Activated T-helper 1 cell treated with anti-CD3 and anti-CD28 coated beads, Interleukin-12 subunit alpha, Interleukin-12 subunit beta, Interleukin-2, Interleukin-4 antibody, amounts not matched to agents 30 ng/mL and 10 ng/mL and 1 ng/mL, durations not matched to agents 14 hours and 24 hours and 36 hours (primary cell): ENCODE measurements at places on chromosomes 5 and 9.

- DNase-seq, result no peak
Observed at GRCh38 chr9:8437876-8438275, 638.3 kb upstream of the DMAC1 start.

DNA sequence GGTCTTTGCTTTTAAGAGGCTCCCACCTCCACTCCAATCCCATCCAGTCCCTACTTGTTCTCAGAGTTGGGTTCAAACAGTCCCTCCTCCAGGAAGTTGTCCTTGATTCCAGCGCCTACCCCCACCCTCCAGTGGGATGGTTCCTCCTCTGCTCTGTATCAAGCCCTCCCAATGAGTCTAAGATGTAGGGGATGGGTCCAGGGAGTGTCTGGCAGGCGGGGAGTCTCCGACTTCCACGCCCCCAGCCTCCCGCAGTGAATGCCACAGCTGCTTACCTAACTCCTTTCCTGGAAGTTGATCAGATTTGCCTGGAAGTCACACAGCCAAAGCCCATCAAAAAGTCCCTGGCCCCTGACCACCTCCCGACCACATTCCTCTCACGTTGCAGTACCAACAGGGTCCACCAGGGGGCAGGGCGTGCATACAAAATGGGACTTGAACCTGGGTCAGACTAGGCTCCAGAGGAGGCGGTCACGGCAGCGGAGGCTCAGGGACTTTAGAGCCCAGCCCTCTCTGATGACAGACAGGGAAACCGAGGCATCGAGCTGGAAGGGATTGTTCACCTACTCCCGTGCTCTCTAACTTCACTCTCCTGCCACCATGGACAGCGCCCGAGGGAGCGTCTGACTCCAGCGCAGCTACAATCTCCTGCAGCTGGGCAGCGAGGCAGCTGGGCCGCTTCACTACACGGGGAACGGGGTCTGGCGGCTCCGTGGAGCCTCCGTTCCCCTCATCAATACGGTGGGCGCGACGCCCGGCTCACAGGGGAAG, 25.0 kb upstream of the TDRD7 start:
- DNase-seq, result peak; percentile 63

- no peak for DNase-seq
Observed at GRCh38 chr5:66909364-66909763, 287.2 kb downstream of the CD180 start.

DNA sequence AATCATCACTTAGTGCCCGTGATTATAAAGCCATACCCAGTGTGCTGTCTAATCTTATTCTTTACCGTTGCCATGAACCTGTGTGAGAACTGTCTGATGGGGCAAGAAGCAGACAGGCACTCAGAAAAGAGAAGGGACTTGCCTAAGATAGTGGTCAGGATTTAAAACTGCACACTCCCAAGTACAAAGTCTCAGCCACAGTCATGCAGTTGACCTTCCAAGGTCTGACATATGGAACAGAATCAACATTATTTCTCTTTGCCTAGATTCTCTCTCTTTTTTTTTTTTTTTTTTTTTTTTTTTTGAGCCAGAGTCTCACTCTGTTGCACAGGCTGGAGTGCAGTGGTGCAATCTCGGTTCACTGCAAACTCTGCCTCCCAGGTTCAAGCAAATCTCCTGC, 1.9 kb upstream of the PPP2CA start:
- DNase-seq, result no peak

DNA sequence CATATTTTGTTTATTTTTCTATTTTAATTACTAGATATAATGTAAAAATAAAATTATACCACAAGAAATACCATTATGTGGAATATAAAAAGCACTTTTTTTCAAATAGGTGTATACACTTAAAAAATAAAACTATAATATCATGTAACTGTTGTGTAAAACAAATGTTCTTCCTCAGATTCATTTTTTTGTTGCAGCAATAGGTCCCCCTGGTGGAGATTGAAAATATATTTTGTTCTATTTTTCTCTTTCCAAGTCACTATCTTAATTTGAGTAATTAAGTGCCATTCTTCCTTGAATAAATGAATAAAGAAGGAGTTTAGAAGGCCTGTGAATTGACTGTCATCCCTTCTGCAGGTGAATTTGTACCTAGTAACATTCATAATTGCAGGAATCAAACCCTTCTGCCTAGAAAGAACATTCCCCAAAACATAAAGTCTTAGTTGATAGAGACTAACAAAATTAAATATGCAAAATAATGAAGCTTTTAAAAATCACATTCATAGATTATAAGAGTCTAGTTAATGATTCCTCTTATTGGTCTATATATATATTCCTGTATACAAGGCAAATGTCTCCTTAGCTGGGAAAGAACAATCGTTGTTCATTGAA, 23.4 kb downstream of the CETN3 start:
- no peak for DNase-seq

- no peak for DNase-seq
Observed at GRCh38 chr9:102796244-102796643, 198.9 kb upstream of the CYLC2 start.

DNA sequence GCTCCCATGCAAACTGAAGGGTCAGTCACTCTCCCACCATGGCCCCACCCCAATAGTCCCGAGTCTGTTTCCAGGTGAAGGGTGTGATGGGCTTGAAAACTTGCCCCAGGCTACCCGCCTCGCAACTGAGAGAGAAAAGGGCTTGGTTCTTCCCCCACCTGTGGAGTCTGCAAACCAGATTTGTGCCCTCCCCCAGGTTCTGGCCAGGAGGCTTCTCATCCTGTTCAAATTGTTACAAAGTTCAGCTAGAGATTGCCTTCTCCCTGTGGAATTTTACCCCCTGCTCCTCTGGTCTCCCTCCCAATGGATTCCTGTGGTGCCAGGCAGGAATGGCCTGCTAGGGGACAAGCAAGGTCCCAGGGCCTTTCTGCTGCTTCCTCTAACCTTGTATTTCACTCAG, 93.1 kb upstream of the ACO1 start:
- DNase-seq, result no peak

- no peak for DNase-seq
Observed at GRCh38 chr5:139903450-139903794, 107.8 kb downstream of the PSD2 start.

- DNase-seq, result peak; percentile 66
Observed at GRCh38 chr5:132425009-132425937, 55.8 kb downstream of the SLC22A5 start.

DNA sequence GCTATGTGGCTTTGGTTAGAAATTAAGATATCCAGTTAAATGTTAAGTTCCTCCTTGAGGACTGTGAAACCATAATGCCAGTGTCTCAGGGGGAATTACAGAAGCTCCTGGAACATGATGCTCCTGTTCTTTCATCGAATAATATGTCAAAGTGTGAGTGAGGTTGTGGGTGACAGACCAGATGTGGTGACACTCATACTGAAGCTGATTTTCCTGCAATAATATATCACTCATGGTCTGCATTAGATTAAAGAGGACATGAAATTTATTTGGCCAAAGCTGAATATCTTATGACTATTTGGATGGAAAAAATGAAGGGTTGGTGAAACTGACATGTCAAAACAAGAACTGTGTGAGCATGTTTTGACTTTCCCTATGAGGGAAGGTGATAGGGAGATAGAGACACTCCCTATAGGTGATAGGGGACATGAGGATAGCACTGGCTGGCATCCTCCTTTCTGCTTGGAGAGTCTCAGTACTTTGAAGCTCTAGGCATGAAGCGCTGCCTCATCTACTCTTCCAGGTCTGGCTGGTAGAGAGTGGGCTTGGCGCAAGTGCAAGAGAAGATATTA, 173.5 kb downstream of the ARHGEF28 start:
- DNase-seq, result no peak

DNA sequence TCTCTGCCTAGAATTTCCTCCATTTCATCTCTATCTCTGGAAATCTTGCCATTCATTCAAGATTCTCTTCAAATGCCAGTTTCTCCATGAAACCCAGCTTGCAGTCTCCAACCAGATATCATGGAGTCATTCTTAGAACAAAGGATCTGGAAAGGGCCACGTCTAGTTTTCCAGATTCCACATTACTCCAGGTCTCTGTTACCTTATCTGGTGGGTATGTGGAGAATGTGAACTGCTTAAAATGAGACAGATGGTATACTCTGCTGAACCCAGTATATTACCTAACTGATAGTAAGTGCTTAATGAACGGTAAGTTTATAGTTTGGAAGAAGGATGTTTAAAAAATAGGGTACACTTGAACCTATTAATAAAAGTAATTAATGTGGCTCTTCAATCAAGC, 52.3 kb upstream of the ZSWIM6 start:
- DNase-seq, result no peak

- DNase-seq, result no peak
Observed at GRCh38 chr9:37706290-37706689, 47.3 kb upstream of the TRMT10B start.

DNA sequence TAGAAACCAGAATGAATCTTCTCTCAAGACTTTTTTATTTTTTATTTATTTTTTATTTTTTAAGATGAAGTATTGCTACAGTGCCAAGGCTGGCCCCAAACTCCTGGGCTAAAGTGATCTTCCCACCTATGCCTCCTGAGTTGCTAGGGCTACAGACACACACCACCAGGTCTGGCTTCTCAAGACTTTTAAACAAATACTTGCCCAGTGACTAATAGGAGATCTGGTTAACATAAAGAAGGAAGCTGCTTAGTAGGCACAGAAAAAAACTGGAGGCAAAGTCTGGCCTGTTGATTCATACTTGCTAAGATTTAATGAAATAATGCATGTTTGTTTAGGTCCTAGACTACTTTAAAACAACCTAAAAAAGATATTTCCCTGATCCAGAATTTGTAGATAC, 43.8 kb downstream of the SLC38A9 start:
- no peak for DNase-seq
